Stimulated activated CD8-positive, alpha-beta memory T cell treated with anti-CD3 and anti-CD28 coated beads, Interleukin-15, amount 100 ng/mL, for 48 hours (primary cell): ENCODE measurements at places on chromosomes 2 and 18.
A peak's percentile ranks its signal among the peaks of the same experiment; 100 is the strongest.

- DNase-seq = no peak
Measured at GRCh38 chr2:190504912-190505311, 29.6 kb downstream of the NEMP2 start.

- no peak for DNase-seq
Measured at GRCh38 chr2:145910416-145910815, 1390.5 kb upstream of the ZEB2 start.

GRCh38 chr2:153823880-153824279 is 47.8 kb upstream of the GALNT13 start:
- no peak for DNase-seq

DNA sequence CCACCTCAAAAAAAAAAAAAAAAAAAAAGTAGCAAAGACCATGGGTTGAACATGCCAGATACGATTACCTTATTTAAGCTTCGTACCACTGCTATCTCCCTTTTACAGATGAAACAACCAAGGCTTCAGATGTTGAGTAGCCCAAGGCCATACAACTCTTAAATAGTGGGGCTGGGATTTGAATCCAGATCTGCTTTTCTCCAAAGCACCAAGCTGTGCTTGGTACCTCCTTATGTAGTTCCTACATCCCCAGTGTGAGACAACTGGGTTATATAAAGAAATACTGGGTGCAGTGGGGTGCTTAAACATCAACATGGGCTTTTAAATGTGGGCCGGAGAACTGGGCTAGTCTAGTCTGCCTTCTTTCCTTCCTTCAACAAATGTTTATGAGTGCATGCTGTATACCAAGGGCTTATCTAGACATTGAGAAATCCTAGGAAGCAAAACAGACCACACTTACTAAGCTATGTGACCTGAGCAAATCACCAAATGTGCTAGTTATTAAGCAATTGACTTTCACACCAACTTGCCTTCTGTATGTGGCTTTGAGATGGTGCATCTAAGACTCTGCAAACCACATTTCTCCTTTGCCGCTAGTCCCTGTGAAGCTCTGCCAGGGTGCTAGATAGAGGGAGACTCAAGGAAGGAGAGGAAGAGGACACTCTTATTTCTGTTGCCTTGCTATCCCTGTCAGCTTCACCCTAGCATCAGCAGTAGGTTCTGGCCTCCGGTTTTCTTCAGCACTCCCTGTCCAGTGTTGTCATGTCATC is 206.8 kb upstream of the FBXO11 start:
- no peak for DNase-seq

DNA sequence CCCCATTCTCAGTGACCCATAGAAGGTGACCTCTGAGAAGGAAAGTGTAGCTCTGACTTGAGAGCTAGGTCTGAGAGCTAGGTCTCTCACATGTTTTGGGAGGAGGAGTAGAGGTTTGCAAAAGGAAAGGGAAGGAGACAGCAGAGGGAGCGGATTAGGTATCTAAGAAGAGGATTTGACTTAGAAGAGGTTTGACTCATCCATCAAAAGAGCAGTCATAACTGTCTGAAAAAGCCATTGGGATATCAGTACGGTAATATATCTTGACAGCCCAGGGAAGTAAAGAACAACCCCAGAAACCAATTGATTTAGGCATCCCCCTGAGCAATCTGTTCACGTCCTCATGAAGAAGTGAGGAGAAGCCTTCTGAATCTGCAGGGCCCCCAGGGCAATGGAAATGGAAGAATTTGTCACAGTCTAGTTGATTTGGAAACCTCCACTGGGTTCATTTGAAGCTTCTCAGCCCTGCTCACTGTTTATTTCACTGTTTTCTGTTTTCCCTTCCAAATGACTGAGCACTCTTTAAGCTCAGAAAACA is 19.3 kb downstream of the OXER1 start:
- no peak for DNase-seq

DNA sequence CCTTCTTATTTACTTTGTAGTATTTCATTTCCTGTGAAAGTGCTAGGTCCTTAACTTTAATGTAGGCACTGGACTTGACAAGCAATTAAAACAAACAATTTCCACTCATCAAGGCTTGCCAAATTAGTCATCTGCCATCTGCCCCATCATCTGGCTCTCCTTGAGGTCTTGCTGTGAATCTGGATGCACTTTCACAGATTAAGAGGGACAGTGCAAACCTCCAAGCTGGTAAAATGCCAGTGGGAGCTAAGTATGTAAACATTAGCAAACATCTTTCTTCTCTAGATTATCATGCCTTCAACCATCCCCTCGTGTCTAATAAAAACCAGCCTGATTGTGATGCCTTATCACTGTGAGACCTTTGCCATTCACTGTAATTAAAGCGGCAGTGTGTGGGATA is 402.9 kb downstream of the ERBB4 start:
- DNase-seq = no peak

DNA sequence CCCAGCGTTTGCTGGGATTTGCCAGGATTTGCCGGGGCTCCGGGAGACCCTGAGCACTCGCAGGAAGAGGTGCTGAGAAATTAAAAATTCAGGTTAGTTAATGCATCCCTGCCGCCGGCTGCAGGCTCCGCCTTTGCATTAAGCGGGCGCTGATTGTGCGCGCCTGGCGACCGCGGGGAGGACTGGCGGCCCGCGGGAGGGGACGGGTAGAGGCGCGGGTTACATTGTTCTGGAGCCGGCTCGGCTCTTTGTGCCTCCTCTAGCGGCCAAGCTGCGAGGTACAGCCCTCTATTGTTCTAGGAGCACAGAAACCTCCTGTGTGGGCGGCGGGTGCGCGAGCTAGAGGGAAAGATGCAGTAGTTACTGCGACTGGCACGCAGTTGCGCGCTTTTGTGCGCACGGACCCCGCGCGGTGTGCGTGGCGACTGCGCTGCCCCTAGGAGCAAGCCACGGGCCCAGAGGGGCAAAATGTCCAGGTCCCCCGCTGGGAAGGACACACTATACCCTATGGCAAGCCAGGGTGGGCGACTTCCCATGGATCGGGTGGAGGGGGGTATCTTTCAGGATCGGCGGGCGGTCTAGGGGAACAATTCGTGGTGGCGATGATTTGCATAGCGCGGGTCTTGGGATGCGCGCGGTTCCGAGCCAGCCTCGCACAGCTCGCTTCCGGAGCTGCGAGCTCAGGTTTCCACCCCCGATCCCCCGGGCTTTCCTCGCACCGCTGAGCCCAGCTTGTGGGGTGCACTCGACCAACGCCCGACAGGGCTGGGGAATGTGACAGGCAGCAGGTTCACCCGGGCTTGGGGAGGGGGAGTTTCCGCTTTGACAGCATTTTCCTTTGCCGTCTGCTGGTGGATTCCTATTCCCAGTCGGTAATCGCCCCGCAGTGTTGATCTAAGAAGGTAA is 2.8 kb downstream of the ONECUT2 start:
- peak; percentile 71 for DNase-seq

DNA sequence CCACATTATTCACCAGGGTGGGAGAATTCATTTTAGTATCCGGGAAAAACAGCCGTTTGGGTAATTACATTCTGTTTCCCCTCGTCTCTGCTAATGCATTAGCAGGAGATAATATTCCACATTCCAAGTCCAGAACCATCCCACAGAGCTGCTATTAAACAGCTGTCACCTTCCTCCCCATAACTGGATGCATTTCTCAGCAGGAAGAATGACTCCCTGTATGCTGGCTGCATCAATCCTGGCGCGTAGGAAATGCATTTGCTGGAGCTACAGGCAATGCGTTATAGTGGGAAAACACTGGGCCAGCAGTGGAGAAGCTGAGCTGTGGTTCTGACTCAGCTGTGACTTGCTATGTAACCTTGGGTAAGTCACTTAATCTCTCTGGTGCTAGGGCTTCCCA is 246.0 kb downstream of the CLIP4 start:
- DNase-seq = no peak

DNA sequence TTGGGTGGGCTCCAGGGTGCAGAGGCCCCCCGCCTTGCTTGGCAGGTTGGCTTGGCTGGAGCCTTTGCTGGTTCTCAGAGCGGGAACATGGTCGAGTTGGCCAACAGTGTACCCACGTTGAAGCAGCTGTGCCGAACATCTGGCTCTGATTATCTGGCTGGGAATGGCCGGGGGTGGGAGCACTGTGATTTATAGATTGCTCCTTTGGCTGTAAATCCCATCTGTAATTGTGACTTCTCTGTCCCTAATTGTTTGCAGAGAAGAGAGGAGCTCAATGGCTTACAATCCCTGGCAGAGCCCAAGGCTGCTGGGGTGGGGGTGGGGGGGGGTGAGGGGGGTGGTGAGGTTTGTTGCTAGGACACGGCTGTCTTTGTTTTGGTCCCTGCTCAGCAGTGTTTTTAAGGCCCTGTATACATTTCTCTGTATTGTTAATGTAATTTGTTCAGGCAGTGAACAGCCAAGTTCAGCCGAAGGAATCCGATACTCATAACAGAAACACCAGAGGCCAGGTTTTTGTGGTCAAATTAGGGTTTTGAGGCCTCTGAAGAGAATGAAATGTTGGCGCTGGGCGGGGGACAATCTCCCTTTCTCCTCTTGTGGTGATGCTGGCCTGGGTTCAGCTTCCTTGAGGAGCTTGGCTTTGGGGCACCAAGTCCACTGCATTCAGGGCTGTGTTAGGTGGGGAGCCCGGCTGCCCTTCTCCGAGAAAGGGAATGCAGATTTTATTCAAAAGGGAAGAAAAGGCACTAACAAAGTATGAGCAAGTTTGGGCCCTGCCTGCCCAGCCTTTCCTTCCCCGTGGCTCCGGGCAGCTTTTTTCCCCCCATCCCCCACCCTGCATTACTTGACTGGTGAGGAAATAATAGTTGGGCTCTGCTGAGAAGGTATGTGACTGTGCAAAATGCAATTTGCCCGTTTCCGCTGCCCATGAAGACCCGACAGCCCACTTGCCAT is 82.5 kb downstream of the TCF7L1 start:
- DNase-seq = no peak

- no peak for DNase-seq
Measured at GRCh38 chr2:229401171-229401865, 130.2 kb upstream of the PID1 start.

- no peak for DNase-seq
Measured at GRCh38 chr2:112182581-112183034, 44.4 kb downstream of the FBLN7 start.

- no peak for DNase-seq
Measured at GRCh38 chr2:161112908-161113307, 47.3 kb upstream of the TANK start.
